GM04504 (cell line): ENCODE measurements at places on chromosomes 2 and 18.

DNA sequence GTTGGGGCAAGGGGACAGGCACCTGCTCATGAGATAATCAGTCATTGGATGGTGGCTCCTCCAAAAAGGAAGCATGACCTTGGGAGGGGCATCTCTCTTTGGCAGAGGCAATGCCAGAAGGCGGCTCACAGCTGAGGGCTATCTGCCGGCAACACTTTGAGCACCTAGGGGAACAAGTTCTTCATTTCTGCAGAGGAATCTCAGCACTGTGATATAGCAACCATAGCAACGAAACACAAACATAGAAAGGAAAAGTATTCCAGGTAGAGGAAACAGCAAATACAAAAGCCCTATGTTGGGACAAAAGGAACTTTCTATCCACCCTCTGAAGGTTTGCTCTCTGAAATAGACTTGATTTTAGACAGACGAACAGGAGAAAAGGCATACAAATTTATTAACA lies 89.1 kb upstream of the NEDD4L start:
- no peak for DNase-seq

DNA sequence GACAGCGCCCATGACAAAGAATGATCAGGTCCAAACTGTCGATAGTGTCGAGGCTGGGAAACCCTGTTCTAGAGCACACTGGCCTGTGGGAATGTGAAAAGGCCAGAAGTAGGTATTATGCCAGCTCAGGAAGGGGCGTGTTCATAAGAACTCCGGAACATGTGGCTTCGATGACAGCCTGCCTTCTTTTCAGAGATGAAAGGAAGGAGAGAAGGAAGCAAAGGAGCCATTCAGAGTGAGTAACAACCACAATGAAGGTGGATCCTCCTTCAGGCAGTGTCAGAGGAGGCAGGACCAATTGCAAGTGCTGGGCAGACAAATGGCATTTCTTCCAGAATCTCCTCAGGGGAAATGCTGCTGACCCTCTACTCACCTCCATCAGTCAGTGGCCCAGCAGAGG lies 58.5 kb downstream of the NCKAP5 start:
- no peak for DNase-seq

GRCh38 chr2:229261599-229261998 lies 9.5 kb downstream of the PID1 start:
- no peak for DNase-seq

- DNase-seq: no peak
Observed at GRCh38 chr2:158270536-158270935, 168.9 kb downstream of the UPP2 start.

DNA sequence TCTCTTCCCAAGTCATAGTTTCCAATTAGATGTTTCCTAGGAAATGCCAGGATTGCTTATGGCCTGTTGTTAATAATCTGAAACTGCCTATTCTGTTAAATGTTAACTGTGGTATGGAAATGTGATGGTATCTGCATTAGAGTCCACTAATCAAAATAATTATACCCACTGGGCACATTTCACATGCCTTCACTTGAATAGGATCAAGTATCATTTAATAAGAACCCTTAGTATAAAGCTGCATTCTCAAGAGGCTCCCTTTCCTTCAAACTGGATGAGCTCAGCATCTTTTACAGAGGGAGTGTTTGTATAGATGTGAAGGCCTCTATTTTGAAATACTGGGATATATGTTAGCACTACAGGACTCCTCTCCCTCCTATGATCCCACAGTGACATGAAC lies 477.2 kb upstream of the VRK2 start:
- DNase-seq: no peak

DNA sequence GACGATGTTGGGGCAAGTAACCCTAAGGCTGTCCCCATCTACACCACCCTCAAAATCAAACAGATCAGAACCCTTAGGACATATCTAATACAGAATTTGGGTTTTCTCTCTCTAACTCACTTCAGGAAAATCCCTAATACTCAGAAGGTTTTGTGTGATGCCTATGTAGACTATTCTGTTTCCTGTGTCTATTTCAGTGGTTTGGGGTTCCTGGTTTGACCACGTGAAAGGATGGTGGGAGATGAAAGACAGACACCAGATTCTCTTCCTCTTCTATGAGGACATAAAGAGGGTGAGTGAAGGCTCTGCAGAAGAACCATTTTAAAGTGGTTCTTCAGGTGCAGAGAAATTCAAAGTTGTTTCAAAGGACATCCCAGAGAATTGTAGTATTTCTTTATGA lies 16.3 kb downstream of the SULT1C2 start:
- DNase-seq: no peak
